ENCODE measurements at places on chromosomes 2 and 18.

DNA sequence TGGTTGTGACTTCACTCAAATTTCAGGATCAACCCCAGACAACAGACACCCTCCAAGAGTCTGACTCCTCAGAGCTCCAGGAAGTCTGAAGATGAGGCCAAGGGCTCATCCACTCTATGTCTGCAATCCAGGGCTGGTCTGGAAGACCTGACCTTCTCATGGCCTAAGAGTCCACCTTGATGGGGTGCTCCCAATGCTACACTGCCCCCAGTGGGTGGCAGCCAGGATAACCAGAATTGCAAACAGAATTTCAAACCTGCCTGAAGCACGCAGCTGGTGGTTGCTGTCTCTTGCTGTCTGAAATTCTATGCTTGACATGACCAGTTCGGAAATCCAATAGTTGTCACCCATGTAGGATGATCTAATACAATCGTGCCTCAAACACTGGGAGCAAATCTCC is 96.0 kb downstream of the UXS1 start:
- peak; percentile 47 for DNase-seq

GRCh38 chr2:18959952-18960717 is 370.8 kb upstream of the NT5C1B start:
- DNase-seq: no peak

DNA sequence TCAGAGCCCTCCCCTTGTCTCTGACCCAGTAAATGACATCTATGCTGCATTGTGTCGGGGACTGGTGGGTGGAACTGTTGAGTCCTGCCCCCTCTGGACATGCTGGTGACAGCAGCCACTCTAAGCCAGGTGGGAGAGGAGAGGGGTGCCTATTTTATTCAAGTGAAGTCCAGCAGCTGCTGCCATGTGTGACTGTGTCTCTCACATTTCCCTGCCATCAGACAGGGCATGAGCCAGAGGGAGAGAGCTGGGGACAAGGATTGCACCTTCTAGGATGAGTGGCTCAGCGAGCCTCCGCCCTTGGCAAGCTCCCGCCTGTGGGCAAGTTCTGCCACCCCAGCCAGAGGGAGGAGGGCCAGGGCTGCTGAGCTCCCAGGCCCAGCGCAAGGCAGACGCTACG is 13.7 kb downstream of the NGEF start:
- no peak for DNase-seq

DNA sequence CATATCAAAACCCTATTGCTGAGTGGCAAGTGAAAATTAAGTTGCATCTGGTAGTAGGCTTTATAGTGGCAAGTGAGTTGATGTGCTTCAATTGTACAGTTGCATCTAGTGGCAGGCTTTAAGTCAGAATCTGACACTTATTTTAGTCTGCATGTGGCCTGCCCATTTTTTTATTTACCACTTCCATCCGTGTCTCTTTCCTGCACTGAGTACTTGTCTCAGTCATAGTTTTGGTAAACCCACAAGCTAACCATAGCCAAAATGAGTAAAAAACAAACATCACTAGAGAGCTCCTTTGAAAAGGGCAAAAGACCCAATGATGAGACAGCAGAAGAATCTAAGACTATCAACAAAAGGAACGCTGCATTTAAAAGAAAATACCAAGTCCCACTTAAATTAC is 96.0 kb upstream of the CRACDL start:
- no peak for DNase-seq

GRCh38 chr2:237201461-237202287 is 116.0 kb downstream of the COPS8 start:
- no peak for DNase-seq

DNA sequence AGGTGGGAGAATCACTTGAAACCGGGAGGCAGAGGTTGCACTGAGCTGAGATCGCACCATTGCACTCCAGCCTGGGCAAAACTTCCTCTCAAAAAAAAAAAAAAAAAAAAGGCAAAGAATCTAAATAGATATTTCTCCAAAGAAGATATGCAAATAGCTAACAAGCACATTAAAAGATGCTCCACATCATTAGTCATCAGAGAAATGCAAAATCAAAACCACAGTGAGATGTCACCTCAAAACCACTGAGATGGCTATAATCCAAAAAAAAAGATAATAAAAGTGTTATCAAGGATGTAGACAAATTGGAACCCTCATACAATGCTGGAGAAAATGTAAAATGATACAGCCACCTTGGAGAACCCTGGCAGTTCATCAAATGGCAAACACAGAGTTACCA is 8.4 kb downstream of the ST8SIA5 start:
- DNase-seq: no peak

GRCh38 chr2:47040651-47041050 is 114.5 kb downstream of the STPG4 start:
- no peak for DNase-seq

DNA sequence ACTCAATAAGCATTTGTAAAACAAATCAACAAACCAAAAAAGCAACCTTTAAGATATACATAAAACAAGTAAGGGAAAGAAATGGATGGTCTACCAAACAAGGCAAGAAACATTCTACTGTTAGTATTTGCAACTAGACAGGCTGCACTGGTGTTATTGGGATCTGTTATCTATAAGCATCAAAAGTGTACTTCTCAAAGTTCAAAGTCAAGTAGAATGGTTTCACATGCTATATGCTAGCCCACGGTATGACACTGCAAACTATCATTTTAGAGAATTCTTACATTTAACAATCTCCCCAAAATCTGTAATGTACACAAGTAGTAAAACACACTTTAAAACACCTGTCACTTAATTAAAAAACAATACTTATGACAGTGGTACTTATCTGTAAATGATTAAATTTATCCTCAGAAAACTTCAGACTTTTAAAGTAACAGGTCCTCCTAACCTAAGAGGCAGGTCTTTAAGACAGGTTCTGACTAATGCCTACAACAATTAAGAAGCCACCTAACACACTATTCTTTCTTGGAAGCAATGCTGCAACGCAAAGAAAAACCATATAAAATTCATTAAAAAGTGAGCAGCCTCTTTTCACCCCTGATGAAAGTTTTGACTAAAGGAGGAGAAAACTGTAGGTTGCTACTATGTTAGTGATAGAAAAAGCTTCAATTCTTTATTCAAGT is 34.8 kb downstream of the SMAD2 start:
- no peak for DNase-seq

- DNase-seq: no peak
Measured at GRCh38 chr2:78602862-78603261, 422.6 kb upstream of the REG3G start.

GRCh38 chr2:190447766-190448165 is 39.6 kb downstream of the MFSD6 start:
- no peak for DNase-seq

DNA sequence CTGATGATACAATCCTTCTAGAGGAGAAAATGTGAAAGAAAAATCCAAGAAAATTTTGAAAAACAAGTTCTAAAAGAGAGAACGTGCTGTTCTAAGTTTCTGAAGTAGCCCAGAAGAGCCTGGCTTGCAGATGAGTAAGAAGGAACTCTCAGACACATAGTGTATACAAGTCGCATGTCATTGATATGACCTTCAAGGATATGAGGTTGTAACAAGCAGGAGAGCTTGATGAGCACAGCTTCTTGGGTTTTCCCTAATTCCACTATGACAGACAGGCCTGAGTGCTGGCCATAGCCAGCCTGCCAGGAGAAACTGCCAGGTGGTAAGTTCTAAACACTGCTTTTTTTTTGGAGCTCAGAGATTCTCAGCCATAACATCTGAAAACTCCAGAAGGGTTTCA is 235.7 kb upstream of the SIX2 start:
- no peak for DNase-seq

Data from activated naive CD4-positive, alpha-beta T cell treated with anti-CD3 and anti-CD28 coated beads, Interleukin-2, amount 10 ng/mL, durations not matched to agents 7 days and 5 days (primary cell).